ENCODE measurements at places on chromosomes 6 and 20.

GRCh38 chr6:154404791-154405400, 48.3 kb upstream of the IPCEF1 start:
- DNase-seq = no peak

DNA sequence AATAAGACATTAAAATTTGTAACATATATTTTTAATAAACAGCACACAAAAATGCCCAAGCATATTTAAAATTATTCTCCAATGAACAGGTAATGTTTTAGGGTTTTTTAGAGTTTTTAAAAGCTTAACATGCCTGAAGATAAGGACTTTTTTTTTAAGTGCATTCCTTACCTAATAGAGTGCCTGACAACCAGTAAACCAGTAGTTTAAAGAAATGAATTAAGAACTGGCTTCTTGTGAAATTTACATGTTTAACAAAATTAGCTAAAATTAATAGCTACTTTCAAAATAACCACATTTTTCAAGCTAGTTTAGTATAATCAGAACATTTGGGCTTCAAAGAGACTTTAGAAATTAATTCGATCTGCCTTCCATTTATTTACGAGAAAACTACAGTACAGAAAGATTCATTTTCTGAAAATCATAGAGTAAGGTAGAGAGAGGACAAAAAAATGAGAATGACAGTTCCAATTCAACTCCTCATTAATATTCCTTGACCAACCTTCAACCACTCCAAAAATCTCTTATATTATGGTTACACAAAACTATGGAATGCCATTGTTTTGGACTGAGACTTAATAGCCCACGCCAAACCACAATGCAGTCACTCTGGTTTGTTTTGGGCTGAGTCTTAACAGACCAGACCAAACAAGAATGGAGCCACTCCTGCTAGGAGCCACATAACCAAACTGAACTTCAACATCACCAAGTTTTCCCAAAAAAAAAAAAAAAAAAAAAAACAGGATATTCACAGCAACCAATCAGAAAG, 5.7 kb upstream of the PLN start:
- DNase-seq = no peak

GRCh38 chr20:54356801-54357200, 118.6 kb upstream of the DOK5 start:
- no peak for DNase-seq

- DNase-seq = no peak
These were observed 23.1 kb downstream of the PHACTR2 start for GRCh38 chr6:143700684-143701348.

DNA sequence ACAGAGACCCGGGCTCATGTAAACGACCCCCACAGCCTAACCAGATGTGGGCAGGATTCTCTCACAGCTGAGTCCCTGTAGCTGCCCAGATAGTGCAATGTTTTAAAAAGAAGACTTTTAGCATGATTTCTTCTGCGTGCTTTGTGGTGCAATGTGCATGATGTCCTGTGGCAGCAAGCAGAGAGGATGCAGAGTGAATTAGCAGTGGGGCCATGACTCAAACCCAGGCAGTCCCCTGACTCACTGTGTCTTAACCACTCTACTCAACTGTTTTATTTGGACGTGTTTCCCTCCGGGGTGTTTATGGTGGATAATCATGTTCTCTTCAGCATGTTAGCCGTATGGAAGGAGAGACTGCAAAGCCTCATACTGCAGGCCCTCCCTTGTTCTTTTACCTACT, 247.9 kb downstream of the SLC24A3 start:
- no peak for DNase-seq

- no peak for DNase-seq
These were observed 53.0 kb downstream of the TAF4 start for GRCh38 chr20:62012631-62013030.

DNA sequence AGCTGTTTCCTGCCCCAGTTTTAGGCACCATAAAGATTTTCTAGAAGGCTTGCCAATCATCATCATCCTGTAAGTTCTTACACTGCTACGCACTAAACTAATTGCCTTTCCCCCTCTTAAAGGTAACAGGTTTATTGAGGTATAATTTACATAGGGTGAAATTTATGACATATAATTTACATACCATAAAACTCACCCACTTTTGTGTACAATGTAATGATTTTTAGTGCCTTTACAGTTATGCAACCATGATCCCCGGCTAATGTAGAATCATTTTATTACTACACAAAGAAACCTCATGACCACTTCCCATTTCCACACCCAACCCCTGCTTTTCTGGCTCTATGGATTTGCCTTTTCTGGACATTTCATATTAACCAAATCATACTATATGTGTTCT, 21.1 kb downstream of the GCNT2 start:
- no peak for DNase-seq

- DNase-seq = no peak
These were observed 24.6 kb upstream of the CTNNBL1 start for GRCh38 chr20:37669062-37669772.

DNA sequence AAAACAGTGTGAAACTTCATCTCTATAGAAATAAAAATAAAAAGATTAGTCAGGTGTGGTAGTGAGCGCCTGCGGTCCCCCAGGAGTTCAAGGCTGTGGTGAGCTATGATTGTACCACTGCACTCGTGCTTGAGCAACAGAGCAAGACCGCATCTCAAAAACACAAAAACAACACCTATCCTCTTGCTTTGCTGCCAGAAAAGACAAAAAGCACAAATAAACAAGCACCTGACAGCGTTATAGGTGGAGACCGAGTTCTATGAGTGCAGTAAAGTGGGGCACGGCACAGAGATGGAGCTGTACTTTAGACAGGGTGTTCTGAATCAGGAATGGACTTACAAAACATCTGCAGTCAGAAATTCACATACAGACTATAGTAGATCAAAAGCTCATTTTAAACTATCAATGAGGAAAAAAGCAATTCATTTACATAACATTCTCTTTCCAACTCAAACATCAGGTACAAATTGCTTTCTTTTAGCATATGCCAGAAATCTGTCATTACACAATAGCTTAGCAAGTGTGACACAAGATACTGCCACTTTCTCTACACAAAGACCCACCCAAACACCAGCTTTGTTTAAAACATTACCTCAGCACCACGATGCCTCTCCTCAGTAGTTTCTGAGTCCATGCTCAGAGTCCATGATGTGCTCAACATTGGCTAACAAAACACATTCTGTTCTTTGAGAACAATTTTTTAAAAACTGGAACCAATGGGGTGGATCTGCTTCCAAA, 10.1 kb downstream of the EZR start:
- DNase-seq = no peak

DNA sequence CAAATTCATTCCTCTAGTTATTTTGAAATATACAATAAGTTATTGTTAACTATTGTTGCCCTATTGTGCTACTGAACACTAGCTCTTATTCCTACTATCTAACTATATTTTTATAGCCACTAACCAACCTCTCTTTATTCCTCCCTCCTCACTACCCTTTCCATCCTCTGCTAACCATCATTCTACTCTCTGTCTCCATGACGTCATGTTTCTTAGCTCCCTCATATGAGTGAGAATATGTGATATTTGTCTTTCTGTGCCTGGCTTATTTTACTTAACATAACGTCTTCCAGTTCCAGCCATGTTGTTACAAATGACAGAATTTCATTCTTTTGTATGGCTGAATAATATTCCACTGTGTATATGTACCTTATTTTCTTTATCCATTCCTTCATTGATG, 95.3 kb downstream of the ATXN1 start:
- DNase-seq = no peak

- DNase-seq = peak; percentile 48
These were observed 93.1 kb downstream of the CHD6 start for GRCh38 chr20:41524980-41525613.

- no peak for DNase-seq
These were observed 409.8 kb upstream of the CITED2 start for GRCh38 chr6:139784222-139784769.

- DNase-seq = peak; percentile 6
These were observed 271.5 kb downstream of the FOXA2 start for GRCh38 chr20:22312744-22313346.

DNA sequence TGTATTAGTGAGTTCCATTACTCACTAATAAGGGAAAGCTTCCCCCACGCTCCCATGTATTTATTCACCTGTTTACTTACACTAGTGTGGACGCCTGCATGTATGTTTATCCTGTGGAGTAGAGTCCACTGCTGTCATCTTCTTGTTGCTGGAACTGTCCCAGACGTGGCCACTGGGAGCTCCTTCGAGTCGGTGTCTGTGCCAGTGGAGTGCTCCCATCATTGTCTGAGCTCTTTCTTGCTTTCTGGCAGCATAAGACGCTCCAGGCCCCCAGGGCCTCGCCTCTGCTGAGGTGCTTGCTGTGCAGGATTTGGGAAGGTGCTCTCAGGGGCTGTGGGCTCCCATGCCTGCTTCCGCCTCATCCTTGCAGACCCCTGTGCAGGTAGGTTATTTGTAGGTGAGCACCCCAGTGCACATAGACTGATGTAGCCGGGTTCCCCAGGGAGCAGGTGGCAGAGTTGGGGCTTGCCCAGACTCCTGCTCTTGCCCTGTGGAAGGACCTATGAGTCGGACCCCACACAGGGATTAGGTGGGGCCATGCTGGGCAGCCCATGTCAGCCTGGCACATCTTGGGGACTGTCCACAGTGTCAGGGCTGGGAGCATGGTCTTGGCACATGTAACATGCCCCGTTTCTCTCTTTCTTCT, 16.6 kb downstream of the PHACTR3 start:
- DNase-seq = no peak

DNA sequence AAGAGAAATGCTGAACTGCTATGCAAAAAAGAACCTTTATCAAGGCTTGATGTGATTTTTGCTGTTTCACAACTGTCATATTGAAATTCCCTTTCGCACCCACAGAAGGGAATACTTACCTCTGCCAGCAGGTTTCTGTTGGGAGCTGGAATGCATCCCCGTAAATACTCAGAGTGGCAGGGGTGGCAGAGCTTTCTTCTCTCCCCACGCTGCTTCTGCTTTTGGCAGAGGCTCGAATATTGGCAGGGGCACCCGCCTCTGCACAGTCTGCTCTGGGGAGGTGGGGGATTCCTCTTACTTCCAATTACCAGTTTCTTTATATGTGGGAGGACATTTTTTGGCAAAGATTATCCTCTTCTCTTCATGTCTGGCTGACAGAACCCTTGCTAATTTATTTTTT, 28.4 kb downstream of the TMEM200A start:
- DNase-seq = peak; percentile 83

GRCh38 chr20:60395991-60396390, 437.8 kb downstream of the CDH26 start:
- DNase-seq = no peak

DNA sequence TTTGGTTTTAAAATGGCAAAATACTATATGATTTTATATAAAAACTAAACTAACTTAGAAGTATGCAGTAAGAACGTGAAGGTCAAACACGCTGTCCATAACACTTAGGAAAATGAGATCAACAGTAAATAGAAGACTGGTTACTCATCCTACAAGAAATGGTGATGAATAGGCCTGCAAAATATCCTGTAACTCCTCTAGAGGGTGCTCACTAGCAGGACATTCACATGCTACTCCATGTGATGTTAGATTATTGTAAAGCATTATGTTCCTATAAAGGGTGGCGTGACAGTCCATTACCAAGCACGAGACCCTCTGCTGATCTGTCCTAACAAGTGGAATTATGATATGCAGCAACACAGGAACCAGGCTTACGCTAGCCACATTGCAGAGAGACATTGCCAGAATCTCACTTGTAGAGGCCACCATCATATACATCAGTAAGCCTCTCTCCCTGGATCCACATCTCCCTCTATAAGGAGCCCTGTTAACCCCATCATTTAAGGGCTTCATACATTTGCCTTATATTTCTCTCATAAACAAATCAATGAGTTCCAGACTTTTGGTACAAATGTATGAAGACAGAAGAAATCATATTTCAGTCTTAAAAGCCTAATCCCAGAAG, 18.0 kb upstream of the DEFB129 start:
- DNase-seq = peak; percentile 10

DNA sequence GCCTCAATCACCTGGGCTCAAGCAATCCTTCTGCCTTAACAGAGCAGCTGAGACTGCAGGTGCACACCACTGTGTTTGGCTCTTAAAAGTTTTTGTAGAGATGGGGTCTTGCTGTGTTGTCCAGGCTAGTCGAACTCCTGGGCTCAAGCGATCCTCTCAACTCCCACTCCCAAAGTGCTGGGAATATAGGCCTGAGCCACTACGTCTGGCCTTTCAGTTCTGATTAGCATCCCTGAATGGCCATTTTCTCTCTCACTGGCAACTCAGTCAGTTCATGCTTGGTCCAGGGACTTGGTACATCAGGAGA, 28.5 kb downstream of the DNMT3B start:
- DNase-seq = no peak

DNA sequence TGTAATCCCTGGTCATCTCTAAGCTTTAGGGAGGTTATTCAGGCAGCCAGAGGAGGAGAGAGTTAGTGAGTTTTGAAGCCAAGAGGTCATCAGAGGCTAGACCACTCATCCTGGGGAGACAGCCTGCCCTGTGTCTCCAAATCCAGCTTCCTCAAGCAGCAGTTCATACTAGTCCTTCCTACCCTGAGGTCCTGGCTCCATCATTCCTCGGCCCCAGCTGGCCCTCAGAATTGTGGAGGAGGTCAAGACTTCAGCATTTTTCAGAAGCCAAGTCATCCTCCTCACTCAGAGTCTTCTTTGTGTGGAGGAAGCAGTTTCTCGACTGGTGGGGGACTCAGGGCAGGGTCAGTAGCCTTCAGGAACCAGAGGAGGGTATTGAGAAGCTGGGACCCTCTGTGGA, 12.4 kb upstream of the KIAA1755 start:
- no peak for DNase-seq

DNA sequence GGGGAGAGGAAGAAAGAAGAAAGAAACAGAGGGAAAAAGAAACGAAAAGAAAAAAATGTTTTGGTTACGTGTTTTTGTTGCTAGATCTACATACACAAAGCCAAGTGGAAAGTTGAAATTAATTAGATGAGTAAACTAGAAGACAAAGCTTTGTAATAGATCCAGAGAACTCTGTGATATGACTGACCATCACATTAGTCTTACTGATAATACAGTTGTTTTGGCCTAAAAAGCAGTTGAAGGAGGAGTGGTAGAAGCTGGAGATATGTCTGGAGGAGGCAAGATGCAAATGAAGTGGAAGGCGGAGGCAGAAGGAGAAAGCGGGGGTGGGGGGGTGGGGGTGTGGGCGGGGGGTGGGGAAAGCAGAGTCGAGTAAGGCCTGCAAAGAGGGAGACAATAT, 500.1 kb upstream of the ID4 start:
- no peak for DNase-seq

Data from putamen (tissue), 1 donor.